Stimulated activated CD8-positive, alpha-beta memory T cell treated with anti-CD3 and anti-CD28 coated beads, Interleukin-7, amount 100 ng/mL, for 1 hour (primary cell): ENCODE measurements at places on chromosomes 7 and 10.

DNA sequence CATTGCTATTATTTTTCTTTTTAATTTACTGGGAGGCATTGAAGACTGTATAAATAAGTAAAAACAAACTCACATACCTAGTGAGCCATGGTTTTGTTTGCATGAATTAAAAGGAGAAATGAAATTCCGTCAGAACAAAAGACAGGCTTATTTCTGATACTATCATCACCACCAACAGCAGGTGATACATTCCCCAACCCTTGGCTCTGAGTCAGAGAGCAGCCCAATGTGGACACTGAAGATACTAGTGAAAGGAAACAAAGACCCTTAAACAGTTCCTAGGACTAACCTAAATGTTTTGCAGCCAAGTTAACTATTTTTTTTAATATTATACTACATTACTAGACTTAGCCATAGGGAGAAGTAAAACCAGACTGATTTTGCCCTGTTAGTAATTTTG, 31.6 kb downstream of the CHRM2 start:
- DNase-seq, result no peak

GRCh38 chr7:69937097-69937496, 338.8 kb downstream of the AUTS2 start:
- DNase-seq, result no peak

GRCh38 chr10:80647173-80647833, 109.6 kb downstream of the SH2D4B start:
- no peak for DNase-seq

GRCh38 chr10:43217563-43218205, 49.2 kb downstream of the RASGEF1A start:
- no peak for DNase-seq

DNA sequence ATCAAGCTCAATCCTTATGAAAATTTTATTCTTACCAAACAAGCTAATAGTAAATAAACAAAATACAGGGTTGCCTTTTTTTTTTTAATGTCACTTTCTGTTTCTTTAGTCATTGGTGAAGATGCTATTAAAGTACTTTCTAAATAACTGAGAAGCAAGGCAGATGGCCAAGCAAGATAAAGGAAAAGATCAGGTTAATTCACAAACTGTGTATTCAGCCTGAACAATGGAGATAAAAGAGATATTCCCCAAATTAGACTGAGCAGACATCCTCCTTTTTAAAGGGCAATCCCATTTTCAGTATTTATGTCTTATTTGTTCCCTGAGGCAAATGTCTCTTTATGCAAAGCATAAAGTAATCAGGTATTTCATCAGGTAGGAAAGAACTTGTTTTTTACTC, 23.1 kb upstream of the XRCC2 start:
- no peak for DNase-seq

DNA sequence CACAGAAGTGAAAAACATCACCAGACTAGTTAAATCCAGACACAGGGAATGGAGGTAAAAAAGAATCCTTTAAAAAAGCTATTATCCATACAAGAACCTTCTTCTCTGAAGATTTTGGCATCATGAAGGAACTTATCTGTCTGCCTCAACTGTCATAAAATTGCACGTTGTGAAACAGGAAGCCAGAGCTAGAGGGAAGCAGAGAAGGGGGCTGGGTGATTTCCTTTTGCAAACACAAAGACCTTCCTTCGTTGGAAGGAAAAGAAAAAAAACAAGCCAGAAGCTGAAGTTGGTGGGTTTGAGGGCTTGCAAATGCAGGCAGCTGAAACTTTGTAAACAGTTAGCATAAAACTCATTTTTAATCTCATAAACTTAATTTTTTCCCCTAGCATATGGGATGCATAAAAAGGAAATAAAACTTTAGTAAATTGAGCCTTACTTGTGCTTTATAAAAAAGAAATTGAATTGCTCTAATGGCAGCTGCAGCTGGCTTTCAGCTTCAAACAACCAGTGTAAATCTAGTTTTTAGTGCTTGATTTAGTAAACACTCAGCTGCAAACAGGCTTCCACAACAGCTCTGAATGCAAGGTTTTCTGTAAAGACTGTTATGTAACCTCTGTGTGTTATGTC, 101.6 kb downstream of the OTUD1 start:
- no peak for DNase-seq

DNA sequence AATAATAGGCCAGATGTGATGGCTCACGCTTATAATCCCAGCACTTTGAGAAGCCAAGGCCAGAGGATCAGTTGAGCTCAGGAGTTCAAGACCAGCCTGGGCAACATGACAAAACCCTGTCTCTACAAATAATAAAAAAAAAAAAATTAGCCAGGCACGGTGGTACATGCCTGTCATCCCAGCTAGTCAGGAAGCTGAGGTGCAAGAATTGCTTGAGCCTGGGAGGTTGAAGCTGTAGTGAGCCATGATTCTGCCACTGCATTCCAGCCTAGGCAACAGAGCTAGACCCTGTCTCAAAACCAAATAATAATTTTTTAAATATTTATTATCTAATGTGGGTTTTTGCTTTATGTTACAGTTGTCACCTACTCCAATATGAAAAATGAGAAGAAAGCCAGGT, 178.9 kb downstream of the ADK start:
- DNase-seq, result no peak

GRCh38 chr10:72466018-72466417, 111.3 kb upstream of the DNAJB12 start:
- no peak for DNase-seq

DNA sequence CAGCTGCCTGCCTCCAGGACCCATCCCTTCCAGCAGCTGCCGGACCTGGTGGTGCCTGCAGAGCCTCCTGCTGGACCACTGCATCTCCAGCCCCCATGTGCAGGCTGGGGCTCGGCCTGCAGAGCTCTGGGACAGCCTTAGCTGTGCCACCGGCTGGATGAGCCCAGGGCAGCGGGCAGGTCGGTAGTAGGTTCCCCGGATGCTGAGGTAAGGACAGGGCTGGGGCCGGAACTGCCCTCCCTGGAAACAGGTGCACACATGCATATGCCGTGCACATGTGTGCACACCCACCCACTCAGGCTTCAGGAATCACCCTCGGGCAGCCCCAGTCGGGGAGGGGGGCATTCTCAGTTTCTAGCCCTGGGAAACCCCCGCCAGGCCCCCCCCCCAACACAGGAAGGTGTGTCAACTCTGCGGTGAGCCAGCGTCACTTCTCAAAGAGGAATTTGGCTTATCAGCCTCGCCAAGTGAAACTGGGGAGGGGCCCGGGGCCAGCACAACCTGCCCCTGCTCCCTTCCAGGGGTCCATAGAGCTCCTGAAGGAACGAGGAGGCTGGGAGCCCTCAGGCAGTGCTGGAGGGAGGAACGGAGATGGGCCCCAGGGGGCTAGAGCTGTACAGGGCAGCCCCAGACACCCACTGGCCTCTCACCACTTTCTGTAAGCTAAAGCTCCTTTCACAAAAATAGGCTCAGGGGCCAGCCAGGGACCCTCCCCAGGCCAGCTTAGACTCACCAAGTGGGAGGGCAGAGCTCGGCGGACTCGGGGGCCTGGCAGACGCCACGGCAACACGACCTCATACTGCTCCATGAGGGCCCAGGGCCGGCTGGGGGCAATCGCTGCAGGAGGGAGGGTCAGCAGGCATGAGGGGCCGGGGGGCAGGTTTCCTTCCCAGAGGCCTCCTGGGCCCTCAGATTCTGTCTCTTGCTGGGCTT, 1.7 kb downstream of the ADAM8 start:
- DNase-seq, result peak; percentile 55

GRCh38 chr7:5472432-5473315, 49.0 kb upstream of the TNRC18 start:
- DNase-seq, result no peak

- no peak for DNase-seq
Measured at GRCh38 chr7:24858108-24858977, 101.1 kb upstream of the GSDME start.

DNA sequence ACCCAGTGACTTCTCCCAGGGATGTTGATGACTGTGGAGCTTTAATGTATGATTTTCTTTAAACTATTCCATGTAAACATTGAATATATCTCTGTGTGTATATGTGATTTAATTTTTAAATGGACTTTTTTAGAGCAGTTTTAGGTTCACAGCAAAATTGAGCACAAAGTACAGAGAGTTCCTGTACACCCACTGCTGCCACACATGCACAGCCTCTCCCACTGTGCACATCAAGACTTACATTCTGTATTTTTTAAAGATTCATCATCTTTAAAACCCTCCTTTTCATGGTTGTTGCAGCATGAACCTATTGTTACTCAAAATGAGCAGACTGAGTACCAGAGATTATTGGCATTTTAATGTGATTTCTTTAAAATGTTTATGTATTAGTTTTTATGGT, 51.3 kb downstream of the WIPF3 start:
- DNase-seq, result no peak

DNA sequence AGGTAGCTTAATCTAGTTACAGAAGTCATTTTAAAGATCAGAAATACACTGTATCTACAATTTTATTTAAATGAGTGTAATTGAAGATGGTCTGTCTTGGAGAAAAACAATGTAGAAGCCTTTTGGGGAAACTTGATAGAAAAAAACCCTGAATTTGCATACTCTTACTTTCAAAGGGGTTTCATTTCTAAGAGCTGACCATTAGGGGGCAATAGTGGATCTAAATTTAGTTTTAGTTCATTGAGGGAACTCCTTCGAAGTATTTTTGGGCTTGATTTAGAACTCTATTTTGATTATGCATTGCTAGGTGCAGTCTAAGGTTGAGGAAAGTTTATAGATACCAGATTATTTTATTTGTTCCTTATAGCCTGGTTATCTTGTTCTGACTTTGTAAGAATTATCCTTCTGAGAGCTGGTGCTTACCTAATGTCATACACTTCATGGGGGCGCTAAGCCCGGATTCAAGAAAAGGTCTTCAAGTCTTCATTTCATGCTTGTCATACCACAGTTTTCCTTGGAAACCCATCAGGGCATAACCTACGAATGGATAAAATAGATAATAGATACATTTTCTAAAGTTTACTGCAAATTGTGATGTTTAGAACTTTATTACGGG, 69.1 kb upstream of the MXI1 start:
- DNase-seq, result no peak

GRCh38 chr7:371779-372545, 82.0 kb downstream of the FOXL3 start:
- no peak for DNase-seq

DNA sequence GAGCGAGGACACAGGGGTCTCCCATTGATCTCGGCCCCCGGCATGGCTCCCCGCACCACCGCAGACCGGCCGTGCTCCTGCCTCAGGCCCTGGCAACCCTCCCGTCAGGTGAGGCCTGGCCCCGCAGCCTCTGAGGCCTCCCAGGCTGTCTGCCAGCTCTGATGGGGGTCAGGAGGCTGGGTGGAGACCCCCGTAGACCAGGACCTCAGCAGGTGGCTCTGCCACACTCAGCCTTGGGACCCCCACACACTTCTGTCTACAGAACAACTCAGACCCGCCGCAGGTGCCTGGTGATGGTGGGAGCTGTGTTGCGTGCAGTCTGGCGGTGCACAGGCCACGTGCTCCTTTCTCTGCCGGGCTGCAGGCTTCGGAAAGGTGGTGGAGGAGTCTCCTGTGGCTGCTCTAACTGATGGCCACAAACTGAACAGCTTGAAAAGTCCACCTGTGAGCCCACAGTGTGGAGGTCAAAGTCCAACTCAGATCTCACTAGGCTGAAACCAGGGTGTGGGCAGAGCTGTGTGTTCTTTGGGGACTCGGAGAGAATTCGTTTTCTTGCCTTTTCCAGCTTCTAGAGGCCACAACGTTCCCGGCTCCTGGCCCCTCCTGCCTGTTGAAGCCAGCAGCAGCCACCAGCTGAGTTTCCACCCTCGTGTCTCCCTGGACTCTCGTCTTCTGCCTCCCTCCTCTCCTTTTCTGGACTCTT, 62.5 kb downstream of the PWWP2B start:
- DNase-seq, result no peak

DNA sequence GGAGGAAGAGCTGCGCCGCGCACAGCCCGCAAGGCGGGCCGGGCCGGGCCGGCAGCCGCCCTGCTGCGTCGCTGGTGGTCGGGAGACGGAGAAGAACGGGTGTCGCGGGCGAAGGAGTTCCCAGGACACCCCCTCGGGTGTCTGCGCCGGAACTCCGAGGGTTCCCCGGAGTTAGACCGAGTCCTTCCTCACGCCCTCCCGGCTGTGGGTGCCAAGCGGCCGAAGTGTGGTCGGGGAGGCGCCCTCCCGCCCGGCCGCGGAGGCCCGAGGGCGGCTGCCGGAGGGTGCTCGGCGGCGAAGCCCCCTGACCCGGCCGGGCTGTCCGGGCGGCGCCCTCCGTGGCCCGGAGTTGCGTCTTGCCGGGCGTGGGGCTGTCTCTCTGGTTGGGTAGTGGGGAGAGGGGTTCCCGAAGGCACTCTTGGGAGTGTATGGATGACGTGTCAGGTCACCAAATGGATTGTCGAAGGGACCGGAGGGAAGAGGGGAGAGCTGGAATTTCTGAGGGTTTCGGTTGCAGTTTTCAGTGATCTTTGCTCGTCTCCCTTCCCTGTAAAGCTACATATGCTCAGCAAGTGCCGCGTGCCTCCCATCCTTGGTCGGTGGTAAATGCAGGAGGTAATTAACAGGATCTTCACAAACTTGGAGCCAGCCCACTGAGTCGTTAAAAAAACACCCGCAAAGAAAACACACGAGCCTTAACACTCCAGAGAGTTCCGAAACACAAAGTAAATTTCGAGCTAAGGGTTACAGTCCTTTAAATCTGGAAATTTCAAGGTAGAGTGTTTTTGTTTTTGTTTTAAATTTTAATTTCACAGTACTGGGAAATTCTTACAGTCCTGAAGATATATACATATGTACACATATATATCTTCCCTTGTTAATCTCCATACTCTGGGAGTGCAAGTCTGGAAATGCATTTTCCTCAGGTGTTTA, 871 bp downstream of the ST7 start:
- DNase-seq, result no peak

DNA sequence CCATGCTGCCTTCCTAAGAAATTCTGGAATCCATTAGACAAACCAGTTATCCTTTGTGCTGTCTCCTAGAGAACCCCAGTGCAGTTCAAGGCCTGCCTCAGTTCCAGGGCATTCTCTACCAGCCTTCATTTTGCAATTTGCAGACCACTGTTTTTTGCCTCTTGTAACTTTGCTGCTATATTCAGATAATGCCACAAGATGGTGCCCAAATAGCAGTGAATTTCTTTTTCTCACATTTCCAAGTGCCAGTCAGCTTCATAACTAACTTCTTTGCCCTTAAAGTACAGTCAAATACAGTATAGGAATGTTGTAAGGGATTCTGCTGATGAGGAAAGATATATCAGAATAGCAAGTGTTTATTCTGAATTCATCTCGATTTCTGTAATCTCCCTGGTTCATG, 25.2 kb downstream of the LOXL4 start:
- DNase-seq, result no peak

GRCh38 chr10:122665329-122665860, 34.3 kb downstream of the C10orf120 start:
- no peak for DNase-seq

- no peak for DNase-seq
Measured at GRCh38 chr7:158588085-158588877, 658 bp upstream of the PTPRN2 start.

GRCh38 chr7:18330548-18330947, 165.0 kb upstream of the HDAC9 start:
- no peak for DNase-seq

GRCh38 chr10:31197886-31198285, 121.1 kb upstream of the ZEB1 start:
- DNase-seq, result no peak
